ENCODE measurements at places on chromosomes 5 and 9.

GRCh38 chr9:4334410-4334813 is 34.5 kb upstream of the GLIS3 start:
- no peak for DNase-seq

DNA sequence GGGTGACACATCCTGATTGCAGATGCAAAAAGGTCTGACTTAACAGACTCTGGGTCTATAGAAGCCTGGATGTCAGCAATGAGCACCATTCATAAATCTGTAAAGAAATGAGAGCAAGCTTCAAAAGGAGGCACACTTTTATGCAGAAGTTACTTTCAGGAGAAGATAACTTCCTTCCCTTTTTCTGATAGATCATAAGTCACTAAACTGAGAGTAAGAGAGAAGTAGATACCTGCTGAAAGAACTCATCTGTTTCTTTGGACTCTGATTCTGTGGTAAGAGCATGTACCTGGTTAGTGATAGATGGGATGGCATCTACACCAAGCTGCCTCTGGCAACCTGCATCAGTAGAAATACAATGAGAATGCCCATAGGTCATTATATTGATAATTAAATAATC is 525.6 kb downstream of the CETN3 start:
- DNase-seq, result no peak

DNA sequence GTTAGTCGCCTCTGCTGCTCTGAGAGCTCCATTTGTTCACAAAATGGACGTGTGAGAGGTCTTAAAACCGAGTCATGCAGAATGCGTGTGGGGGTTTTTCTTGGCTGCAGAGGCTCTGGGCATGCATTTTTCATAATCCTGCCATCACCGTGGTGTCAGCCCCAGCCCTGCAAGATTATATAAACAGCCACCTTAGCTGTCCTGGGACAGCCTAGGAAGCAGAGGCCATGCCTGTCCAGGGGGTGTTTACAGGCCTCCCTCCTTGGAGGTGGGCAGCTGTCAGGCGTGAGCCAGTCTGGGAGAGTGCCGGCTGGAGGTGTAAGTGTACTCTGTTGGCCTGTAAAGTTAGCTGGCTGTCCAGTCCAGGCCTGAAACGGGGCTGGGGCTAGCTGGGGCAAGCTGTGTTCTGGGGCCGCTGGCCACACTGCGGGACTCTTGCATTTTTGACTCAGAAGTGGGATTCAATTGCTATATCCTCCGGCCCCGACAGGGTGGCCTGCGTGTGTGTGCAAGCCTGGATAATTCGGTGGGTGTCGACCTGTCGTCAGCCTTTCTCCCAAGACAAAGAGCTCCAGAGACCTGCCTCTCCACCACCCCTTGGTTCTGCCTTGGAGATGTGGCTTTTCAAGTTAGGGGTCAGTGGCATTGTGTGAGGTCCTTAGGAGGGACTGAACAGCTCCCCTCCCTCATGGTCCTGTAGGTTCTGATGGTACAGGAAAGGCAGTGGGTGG is 2.4 kb downstream of the WNK2 start:
- DNase-seq, result no peak

DNA sequence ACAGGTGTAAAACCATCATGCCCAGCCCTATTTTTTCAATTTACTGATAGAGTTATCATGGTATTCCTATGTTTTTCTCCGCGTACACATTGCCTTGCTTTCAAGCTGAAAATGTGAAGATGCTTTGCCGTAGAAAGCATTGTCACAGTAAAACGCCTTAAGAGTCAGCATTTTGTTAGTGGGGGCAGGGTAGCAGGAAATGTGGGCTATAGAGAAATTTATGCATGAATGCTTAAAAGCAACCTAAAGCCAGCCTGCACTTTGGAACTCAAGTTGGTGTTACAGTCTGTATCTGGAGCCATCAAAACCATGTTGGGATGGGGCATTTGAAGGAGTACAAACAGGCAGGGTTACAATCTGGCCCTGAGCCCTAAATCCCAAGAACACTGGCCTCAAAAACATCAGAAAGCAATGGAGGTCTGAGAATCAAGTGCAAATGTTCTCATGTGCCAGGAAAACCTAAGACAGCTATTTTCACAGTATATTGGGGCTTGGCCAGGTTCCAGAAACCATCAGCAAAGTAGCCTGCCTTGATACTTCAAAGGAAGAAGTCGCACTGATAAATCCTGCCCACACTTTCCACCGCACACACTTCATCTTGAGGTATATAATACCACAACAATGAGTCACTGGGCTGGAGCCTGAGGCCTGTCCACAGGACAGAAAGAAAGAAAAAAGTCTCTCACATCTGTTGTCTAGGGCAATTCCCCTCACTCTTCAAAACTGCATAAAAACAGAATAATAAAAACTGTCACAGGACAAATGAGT is 313.8 kb downstream of the ENC1 start:
- peak; percentile 26 for DNase-seq

DNA sequence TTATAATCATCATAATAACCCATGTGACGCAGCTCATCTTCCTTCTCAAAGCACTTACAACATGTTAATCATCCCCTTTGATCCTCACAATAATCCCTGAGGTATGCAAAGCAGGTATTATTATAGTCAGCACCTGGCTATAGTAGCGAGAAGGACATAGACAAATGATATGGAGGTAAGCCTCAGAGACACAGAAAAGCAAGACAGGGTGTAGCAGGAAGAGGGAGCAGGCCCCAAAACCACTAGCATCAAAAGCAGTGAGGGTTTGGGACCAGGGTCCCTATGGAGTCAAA is 139.2 kb upstream of the SLC30A5 start:
- no peak for DNase-seq

DNA sequence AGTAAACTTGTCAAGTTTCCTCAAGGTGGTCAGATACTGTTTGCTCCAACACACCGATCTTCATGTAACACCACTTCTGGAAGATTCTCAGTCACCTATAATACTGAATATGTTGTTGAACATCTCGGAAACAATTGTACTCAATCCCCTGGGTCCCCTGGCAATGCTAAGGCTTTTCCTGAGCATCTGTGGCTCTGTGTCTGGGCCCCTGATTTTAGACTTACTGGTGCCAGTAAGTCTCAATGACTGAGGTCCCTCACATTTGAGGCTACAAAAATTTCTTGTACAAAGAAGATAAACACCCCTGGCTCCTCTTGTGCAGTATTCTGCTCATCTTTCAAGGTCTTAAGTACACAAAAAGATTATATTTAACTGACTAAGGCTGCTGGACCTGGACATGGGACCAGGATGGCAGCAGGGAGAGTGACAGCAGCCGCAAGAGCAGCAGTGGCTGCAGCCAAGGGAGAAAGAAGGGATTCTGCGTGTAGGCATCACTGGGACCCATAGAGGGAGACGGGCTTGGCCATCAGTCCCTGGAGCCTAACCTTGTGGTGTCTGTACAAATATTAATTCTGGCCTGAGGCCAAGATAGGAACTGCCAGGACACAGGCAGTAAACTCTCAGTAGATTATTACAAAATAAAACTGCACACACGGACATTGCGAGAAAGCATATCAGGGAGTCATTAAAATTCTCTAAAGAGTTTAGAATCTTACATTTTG is 49.0 kb upstream of the TNPO1 start:
- no peak for DNase-seq

DNA sequence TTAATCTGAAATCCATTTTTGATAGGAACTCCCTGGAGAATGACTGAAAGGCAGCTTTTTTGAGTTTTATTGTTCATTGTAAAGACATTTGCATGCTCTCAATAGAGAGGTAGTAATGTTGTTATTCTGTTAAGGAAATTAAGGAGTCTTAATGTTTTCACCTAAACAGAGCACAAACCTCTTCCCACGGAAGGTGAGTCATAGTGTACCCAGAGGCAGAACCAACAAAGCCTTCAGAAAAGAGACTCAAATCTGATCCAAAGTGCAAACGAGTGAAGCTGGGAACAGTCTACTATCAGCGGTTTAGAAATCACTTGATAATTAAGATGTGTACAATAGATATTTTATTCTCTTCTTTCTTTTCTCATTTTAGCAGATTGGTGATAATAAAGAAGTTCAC is 470.5 kb downstream of the PLK2 start:
- no peak for DNase-seq

DNA sequence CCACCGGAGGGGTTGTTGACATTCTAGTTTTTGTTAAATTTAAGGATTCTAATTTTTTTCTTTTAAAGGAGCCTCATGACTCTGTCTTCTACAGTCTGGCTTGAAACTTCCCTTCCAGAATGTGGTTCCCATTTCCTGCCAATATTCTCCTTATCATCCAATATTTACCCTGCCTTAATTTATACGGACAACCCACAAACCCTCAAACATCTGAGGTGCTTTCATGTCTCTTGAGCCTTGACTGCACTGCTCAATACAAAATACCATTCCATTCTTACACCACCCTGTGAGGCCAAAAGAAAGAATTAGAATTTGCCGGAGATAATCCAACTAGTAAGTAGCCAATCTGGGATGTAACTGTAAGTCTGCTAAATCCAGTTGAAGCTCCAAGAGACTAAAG is 346.5 kb downstream of the SPOCK1 start:
- no peak for DNase-seq

DNA sequence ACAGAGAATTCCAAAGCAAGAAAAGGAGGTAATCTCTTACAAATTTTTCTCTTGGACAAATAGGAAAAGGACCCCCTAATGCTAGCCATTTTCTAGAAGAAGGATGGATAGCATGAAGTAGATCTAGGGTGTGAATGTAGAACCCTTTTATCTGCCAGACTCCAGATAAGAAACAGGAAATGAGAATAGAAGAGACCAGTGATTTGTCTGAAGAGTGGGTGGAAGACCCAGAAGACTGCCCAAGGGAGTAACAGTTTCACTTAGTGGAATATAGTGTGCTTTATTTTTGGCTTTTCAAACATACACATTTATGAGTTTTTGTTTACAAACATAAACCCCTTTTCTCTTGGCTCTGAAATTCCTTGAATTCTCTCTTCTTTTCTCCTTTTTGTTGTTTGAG is 25.0 kb downstream of the ECM2 start:
- DNase-seq, result no peak

DNA sequence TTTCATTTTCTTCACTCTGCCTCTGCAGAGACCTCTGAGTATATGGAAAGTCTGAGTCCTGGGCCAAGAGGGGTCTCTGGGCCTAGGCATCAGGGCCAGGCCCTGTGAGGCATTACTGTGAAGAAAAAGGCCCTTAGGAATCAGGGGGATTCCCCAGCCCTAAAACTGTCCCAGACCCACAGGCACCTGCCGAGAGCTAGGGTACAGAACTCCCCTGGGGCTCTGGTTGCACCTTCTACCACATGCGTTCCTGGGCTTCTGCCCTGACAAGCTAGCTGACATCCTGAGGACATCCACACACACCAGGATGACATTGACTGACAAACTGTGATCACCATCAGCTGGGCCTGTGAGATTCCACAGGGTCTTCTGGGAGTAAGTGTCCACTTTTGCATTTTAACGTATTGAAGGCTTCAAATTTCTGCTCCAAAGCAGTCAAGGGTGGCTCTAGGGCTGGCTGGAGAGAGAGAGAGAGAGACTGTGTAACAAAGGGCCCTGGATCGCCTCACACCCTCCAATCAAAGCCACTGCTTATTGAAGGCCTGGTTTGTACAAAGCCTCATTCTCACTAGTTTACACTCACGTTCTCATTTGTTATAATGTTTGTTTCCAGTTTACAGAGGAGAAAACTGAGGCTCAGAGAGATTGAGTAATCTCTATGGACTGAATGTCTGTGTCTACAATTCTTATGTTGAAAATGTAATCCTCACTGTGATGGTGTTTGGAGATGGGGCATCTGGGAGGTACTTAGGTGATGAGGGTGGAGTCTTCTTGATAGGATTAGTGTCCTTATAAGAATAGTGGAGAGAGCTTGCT is 45.1 kb downstream of the TGFBI start:
- no peak for DNase-seq

DNA sequence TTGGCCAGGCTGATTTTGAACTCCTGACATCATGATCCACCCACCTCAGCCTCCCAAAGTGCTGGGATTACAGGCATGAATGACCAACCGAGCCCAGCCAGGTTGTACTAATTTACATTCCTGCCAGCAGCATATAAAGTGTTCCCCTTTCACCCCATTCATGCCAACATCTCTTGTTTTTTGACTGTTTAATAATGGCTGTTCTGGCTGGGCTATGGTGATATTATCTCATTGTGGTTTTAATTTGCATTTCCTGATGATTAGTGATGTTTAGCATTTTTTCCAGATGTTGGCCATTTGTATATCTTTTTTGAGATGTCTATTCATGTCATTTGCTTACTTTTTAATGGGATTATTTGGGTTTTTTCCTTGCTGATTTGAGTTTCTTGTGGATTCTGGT is 87.3 kb downstream of the INVS start:
- DNase-seq, result no peak

GRCh38 chr5:158383486-158383885 is 524.5 kb upstream of the CLINT1 start:
- no peak for DNase-seq

- no peak for DNase-seq
These were observed 68.7 kb upstream of the LARP1 start for GRCh38 chr5:154686490-154686889.

- DNase-seq, result no peak
These were observed 22.0 kb downstream of the SECISBP2 start for GRCh38 chr9:89340332-89340731.

GRCh38 chr5:58410441-58410840 is 49.4 kb downstream of the PLK2 start:
- DNase-seq, result no peak

- no peak for DNase-seq
These were observed 296.8 kb downstream of the EBF1 start for GRCh38 chr5:158802941-158803341.

DNA sequence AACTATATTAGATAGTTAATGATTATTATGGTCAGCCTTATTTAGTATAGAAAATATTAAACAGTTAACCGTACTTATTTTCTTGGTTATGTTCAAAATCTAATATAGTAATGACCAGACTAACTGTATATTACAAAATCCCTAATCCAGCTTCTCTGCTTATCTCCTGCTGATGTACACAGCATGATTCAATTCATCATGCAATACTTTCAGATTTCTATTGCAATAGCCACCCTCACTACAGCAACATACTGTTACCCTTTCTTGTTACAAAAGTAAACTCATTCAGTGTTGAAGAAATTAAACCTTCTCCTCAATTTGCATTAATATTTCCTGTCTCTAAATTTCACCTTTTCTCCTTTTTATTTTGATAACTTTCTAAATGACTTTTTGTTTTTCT is 1375.0 kb upstream of the NUDT12 start:
- DNase-seq, result no peak

GRCh38 chr9:109903515-109904138 is 123.6 kb downstream of the PALM2AKAP2 start:
- DNase-seq, result peak; percentile 11

- DNase-seq, result no peak
These were observed 10.8 kb downstream of the SH3PXD2B start for GRCh38 chr5:172443441-172444109.

Measured in naive thymus-derived CD4-positive, alpha-beta T cell (primary cell).